Renal pelvis (tissue), 12 donors: ENCODE measurements at places on chromosomes 16 and 17.

DNA sequence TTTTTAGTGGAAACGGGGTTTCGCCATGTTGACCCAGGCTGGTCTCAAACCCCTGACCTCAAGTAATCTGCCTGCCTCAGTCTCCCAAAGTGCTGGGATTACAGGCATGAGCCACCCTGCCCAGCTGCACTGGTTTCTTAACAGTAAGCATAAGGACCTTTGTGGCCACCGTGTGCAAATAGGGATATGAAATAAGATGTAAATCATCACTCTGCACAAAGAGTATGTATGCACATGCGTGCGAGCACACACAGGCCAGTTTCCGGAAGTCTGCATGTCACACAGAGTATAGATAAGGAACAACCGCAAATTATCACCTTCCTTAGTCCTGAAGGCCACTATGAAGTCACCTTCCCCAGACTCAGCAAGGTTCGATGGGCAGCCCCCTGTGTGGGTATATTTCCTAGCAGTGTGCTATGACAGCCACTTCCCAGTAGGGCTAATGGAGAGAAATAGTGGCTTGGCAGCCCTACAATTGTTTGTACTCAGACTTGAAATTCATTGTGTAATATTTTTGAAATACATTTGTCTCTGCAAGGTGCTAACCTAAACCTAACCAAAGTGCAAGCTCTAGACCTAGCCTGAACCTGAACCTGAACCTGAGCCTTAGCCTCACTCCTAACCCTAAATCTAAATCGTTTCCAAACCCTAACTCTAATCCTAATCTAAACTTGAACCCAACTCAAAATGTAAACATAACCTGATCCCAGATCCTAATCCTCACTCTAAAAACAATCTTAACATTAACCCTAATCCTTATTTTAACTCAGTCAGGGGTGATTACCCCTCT lies 48.4 kb upstream of the SKAP1 start:
- DNase-seq, result no peak

- DNase-seq, result no peak
Observed at GRCh38 chr17:82914375-82914774, 74.6 kb upstream of the ZNF750 start.

- no peak for DNase-seq
Observed at GRCh38 chr16:50037662-50038220, 12.7 kb downstream of the CNEP1R1 start.

GRCh38 chr17:46994993-46995392 lies 15.9 kb upstream of the RPRML start:
- DNase-seq, result no peak

GRCh38 chr16:20020976-20021375 lies 52.7 kb downstream of the GPR139 start:
- no peak for DNase-seq
